ENCODE measurements at places on chromosomes 1 and 21.

DNA sequence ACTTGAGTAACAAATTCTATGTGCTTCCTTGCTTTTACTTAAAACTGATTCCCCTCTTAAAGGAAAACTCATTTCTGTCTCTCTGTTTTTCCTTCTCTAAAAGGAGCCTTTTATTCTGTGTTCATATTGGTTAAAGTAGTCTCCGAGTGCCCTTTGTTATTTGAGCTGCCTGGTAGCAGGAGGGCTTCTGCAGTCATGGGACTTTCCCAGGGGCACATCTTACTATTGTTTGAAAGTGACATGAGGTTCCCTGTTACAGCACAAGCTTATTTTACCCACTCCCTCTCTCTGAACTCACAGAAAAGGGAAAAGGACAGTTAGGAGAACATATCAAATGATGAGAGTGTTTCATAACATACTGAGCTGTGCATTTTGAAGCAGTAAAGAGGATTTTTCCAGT, 58.1 kb upstream of the ANGPTL1 start:
- no peak for DNase-seq

GRCh38 chr1:149886396-149887195, 12.8 kb upstream of the BOLA1 start:
- DNase-seq = peak; percentile 96

GRCh38 chr21:29082046-29082815, 8.8 kb upstream of the CCT8 start:
- DNase-seq = no peak

- DNase-seq = no peak
Measured at GRCh38 chr1:59485949-59486348, 189.1 kb downstream of the FGGY start.

GRCh38 chr1:229015806-229016205, 255.1 kb upstream of the RAB4A start:
- DNase-seq = no peak

- peak; percentile 73 for DNase-seq
Measured at GRCh38 chr1:16375521-16376340, 8.7 kb downstream of the SZRD1 start.

- DNase-seq = no peak
Measured at GRCh38 chr21:41951876-41952567, 1.8 kb downstream of the C2CD2 start.

GRCh38 chr1:244329591-244330317, 122.0 kb downstream of the ADSS2 start:
- DNase-seq = no peak

- DNase-seq = no peak
Measured at GRCh38 chr1:115594600-115594999, 47.2 kb upstream of the VANGL1 start.

- no peak for DNase-seq
Measured at GRCh38 chr1:57270927-57271698, 152.7 kb downstream of the DAB1 start.

DNA sequence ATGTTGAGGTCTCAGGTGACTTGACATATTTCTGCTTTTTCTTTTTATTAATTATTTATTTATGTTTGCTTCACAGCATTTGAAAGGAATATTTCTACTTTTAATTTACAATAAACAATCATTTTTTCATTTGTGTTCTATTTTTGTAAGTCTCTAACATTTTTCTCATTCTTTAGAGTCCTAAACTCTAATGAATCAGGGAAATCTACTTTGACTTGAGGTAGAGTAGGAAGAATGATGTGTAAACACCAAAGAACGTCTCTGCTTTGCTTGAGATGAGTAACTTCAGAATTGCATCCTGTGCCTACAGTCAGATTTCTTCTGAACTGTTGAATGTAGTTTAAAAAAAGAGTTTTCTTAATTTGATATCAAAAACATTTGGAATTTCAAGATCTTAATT, 65.2 kb downstream of the CNST start:
- DNase-seq = no peak

DNA sequence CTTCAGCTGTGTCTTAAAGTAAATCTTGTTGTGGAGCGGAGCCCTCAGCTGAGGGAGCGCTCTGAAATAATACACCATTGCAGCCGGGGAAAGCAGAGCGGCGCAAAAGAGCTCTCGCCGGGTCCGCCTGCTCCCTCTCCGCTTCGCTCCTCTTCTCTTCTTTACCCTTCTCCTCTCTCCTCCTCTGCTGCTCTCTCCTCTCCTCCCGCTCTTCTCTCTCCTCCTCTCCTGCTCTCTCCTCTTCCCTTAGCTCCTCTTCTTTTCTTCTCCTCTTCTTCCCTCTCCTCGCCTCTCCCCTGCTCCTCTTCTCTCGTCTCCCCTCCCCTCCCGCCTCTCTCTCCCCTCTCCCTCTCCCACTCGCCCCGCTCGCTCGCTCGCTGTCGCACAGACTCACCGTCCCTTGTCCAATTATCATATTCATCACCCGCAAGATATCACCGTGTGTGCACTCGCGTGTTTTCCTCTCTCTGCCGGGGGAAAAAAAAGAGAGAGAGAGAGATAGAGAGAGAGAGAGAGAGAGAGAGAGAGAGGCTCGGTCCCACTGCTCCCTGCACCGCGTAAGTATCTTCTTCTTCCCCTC, at the start of gene PROX1:
Gene PROX1 (plus strand): TSS at position 47 of the 580 bp plus-strand sequence. CDS start 8,563 bp downstream, outside the sequence.
- DNase-seq = peak; percentile 69

DNA sequence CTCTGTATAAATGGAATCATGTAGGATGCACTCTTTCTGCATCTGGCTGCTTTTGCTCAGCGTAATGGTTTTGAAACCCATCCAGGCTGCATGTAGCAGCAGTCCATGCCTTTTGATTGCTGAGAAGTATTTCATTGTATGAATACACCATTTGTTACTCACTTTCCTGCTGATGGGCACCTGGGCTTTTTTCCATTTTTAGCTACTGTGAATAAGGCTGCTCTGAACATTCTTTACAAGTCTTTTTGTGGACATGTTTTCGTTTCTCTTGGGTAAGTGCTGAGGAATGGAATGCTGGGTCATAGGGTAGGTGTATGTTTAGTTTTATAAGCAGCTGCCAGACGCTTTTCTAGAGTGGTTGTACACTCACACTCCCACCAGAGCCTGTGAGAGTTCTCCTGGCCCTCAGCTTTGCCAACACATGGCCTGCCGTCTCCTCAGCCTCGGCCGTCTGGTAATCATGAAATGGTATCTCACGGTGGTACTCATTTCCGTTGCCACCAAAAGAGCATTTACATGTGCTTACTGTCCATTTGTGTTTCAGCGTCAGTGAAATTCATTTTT, 22.7 kb downstream of the SLX9 start:
- DNase-seq = no peak

DNA sequence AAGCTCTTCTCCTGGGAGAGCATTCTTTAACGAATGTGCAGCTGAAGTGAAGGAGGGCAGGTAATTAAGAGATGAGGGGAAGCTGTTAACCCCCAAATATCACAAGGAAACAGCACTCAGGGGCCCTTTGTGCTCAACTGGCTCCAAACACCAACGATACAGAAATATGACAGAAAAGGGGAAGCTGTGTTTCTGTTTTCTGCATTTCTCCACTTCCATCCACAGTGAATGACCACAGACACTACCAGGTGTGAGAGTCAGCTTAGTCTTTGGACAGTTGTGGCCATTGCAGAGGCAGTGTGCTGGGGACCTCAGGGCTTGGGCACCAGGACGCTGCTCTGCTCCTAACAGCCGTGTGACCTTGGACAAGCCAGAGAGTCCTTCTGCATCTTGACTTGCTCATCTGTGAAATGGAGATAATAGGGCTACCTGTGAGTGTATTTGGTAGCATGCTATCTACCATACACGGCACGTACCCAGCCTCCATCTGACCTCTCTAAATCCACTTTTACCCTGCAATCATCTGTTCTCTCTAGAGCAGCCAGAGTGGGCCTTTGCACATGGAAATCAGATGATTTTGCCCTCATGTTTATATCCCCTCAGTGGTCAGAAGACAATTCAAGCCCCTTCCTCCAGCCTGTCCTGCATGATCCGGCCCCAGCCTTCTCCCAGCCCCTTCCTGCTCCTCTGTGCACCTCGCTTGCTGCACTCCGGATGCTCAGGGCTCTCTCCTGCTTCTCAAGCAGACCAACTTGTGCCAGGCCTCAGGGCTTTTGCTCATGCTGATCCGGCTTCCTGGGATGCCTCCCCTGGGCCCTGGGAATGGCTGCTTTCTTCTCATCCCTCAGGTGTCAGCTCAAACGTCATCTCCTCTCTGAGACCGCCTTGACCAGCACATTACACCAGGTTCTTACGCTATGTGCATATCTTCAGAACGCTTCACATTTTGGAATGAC, 4.7 kb upstream of the TINAGL1 start:
- DNase-seq = no peak
